Stimulated activated CD4-positive, alpha-beta T cell treated with anti-CD3 and anti-CD28 coated beads, Interleukin-15, amount 100 ng/mL, for 1 hour (primary cell): ENCODE measurements at places on chromosomes 1 and 21.

GRCh38 chr1:77632216-77632615, 50.2 kb downstream of the ZZZ3 start:
- no peak for DNase-seq

- DNase-seq = no peak
These were observed 7.8 kb upstream of the CALML6 start for GRCh38 chr1:1907098-1907736.

DNA sequence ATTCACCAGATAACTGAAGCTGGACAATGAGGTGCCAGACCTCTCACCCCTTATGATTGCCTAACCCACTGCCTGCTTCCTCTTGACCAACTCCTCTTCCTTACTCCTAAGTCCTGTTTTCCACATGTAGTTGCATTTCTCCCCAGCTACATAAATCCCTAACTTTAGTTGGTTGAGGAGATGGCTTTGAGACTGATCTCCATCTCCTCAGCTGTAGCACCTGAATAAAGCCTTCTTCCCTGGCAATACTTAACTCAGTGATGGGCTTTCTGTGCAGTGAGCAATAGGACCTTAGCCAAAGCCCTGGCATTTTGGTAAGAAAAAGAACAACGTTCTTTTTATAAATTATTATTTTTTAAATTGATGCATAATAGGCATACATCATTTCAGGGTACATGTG, 691.1 kb downstream of the MATN1 start:
- DNase-seq = no peak

- DNase-seq = no peak
These were observed at the start of gene GPR161 for GRCh38 chr1:168136709-168137514. Gene GPR161 (minus strand): TSS chr1:168136930. CDS start chr1:168104850, 32,080 bp downstream.

GRCh38 chr1:162551969-162552683, 9.4 kb upstream of the UAP1 start:
- no peak for DNase-seq
